ENCODE measurements at places on chromosomes 6 and 20.

DNA sequence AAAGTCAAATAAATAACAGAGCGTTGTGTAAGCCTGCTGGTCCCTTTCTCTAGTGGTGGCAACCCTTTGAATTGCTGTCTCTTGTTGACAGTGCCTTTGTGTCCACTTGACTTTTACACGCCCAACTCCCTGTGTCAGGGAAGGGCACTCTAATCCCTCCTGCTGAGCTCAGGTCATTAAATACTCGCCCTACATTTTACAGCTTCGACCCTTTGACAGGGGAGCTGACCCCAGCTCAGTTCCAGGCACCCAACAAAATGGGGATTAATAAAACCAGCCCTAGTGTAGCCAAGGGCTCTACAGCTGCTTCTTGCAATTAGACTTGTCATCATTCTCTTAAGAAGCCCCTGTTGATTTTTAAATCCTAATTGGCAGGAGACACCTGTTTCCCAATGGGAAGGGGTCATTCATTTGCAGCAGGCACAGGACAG lies 308.2 kb downstream of the EYA4 start:
- DNase-seq, result no peak

DNA sequence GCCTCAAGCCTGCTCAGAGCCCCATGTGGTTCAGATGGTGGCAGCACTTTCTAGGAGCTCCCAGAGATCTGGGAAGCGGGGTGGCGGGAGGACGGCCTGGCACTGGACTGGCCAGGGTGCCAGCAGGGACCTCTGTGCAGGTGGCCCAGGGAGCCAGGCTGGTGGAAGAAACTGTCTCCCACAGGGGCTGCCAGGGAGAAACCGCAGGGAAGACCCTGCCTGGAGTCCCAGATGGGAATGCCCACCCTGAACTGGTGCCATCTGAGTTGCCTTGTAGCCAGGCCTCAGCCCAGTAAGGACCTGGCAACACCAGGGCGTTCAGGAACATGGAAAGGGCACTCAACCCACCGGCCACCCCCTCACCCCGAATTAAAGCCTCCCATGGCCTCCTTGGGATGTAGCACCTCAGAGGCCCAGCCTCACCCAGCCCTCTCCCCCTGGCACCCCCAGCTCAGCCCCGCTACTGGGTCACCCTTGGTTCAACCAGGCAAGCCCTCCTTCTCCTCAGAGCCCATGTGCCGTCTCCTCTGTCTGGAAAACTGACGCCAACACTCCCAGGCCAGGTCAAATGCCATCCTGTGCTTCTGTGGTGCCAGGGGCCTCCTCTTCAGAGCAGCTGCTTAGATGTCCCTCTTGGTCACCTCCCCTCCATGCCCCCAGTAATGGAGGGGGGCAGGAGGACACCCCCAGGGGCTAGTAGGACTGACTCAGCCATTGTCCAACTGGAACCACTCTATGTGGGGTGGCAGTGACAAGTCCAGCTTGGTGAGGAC lies 5.9 kb upstream of the C20orf144 start:
- DNase-seq, result no peak

DNA sequence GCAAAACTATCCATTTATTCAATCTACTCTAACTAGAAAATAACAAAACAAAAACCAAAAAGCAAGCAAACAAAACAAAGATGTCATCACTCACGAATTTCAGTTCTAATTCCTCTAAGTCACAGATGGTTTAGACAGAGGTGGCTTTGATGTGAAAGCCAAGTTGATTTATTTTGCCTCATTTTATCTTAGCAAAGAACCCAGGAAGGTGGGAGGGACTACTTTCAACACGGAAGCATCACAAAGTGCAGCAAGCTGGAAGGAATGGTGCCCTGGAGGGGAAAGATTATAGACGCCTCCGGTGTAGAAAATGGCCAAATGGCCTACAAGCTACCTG lies 88.4 kb downstream of the LAMP5 start:
- no peak for DNase-seq

DNA sequence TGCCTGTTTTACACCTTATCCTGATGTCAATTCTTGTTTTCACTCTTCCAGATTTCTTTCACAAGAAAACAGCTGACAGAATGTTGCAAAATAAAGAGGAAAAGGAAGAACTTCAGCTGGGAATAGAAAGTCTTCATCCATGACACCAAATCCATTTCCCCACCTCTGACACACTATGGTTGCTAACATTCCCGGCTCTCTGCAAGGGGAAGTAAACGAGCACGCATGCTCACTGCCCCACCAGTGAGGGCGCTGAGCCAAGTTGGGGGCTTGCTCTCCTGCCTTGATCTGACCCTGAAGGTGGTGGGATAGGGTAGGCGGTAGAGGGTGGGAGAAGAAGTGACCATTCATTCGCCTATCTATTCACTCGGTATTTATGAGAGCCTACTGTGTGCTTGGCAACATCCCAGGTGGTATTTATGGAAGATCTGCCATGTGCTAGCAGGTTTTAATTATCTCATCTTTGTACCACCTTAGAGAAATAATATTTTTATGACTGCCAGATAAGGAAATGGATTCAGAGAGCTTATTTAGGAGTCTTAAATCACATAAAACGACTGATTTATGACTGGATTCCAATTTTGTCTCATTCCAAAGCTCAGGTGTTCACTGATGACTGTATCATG lies 206.2 kb downstream of the FOXC1 start:
- DNase-seq, result no peak

DNA sequence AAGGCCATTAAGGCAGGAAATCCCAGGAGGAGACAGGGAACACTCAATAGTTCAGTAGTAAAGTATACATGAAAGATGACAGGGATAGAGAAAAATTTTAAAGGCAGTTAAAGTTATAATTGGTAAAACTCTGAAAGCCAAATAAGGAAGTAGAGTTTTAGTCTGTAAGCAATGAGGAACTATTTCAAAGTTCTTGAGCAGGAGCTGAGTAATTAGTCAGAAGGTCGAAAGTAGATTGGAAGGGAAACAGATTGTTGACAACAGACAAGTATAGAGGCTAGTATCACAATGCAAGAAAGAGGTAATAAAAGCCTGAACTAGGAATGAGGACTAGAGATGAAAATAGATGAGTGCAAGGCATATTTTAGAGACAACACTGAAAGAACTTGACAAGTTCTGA lies 150.3 kb downstream of the CDK19 start:
- DNase-seq, result no peak

GRCh38 chr20:58579819-58580473 lies 64.7 kb upstream of the APCDD1L start:
- no peak for DNase-seq

DNA sequence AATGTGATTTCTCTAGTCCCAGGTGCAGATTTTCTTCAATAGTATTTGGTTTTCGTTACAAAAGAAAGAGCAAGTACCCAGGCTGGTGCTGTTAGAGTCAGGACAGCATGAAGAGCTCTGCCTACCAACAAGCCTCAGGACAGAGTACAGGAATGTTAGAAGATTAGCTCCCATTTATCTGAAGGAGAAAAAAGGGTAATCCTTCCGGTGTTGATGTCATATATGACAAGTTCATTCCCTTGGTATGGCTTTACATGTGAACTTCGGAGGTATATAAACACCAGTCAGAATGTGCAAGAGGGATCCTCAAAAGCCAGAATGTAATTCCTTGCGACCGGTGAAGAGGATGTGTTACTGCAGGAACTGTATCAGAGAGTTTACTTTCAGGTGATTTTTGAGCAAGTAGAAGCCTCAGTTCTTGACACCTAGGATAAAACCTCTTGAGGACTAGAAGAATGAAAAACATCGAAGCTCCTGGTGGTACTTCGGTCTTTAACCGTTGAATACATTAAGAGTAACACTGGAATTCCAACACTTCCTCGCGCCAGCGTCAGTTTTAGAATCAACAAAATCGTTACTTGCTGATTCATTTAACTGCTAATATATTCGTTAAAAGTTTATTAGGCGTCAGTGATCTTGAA lies 194.2 kb upstream of the ZNF184 start:
- DNase-seq, result no peak

All from prostate gland (tissue), 2 donors.